ENCODE measurements at places on chromosomes 12 and 14. TPM values are rescaled to one million over a fixed set of nuclear protein-coding genes. Genes with fewer than 3 reads are reported as not detected.
A peak's percentile ranks its signal among the peaks of the same experiment; 100 is the strongest.

DNA sequence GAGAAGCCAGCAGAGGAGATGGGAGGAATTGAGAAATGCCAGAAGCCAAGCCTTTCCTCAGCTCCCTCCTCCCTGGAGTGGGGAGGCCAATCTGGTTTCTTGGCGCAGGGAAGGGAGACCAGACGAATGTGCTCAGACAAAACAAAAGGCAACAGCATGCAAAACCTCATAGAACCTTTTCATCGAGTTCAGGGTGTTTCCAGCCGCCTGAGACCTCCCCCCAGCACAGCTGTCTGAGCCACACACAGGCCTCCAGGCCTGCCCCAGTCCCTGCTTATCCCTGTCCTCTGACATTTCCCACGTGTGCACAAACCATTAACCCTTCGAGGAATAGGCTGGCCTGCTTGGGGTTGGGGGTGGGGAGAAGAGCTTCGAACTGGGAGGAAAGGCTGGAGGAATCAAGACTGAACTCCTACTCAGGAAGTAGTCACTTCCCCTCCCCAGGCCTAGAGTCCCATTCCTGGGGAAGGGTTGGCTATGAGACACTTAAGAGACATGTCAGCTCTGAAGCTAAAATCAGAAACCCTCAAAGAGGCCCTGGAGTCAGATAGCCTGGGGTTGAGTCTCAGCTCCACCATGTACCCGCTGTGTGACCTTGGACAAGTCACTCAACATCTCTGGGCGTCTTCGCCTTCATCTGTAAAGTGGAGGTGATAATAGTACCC lies 10.7 kb downstream of the TBX3 start:
- peak; percentile 90 for DNase-seq

- peak; percentile 10 for DNase-seq
Measured at GRCh38 chr12:28360253-28360652, 170.0 kb downstream of the CCDC91 start.

The AP5M1 gene
- total RNA-seq = 25.4 TPM

The PRR4 gene
- 19.3 TPM for total RNA-seq

Measured in tongue (tissue), 3 donors.